ENCODE measurements at places on chromosomes 6 and 20. TPM values are rescaled to one million over a fixed set of nuclear protein-coding genes. Genes with fewer than 3 reads are reported as not detected.

DNA sequence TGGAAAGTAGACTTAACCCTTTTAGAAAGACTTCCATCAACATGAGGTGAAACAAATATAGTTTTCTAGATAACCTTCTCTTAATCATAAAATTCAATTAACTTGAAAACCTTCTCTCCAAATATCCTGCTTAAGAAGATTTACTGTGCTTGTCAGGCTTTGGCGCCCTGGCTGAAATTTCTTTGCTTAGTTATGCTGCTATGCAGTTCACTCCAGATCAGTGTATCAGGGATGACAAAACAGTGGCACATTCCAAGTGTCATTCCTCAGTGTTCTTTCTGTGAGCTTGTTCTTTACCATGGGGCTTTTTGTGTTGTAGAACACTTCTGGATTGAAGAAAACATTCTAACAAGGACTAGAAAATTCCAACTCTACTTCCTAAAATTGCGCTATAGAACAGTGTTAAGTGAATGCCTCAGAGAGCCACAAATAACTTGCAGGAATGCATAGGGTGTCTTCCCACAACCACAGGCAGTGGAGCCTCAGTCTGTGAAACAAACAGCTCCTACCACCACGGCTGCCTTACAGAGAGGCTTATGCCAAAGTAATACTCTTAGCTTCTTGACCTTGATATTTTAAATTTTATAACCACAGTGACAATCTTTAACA, 443.6 kb downstream of the CDC5L start:
- peak; percentile 14 for DNase-seq

- DNase-seq: no peak
These were observed 423.8 kb downstream of the TENT5A start for GRCh38 chr6:81328700-81329099.

GRCh38 chr20:44357020-44357419, 1.5 kb downstream of the HNF4A start:
- DNase-seq: no peak

GRCh38 chr20:22353586-22353985, 230.8 kb downstream of the FOXA2 start:
- DNase-seq: no peak

DNA sequence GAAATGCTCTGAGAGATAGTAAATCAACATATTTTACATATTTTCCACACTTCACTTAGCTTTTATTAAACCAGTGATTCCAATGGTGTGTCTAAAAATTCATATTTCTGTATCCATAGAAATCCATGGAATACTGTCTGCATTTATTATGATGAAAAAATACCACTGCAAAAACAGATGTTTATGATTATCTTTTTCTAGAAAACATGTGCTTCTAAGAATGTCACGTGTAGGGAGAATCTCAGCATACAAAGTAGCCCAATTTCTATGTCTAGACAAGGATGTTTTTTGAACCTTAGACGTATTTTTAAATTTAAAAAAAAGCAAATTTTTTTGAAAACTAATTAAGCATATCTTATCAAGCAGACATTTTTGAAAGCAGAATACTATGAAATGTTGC, 622.4 kb downstream of the TENT5A start:
- no peak for DNase-seq

The FGD2 gene
- not detected for total RNA-seq

The RFX6 gene
- total RNA-seq: not detected

The SPATA25 gene
- total RNA-seq: not detected

All from Daoy (cell line).